RWPE2 (cell line): ENCODE measurements at places on chromosomes 1 and 21.

GRCh38 chr1:2988256-2988655 lies 33.0 kb upstream of the ACTRT2 start:
- DNase-seq = peak; percentile 34

- DNase-seq = no peak
These were observed 116.5 kb downstream of the SMYD2 start for GRCh38 chr1:214397497-214397896.

- DNase-seq = no peak
These were observed 13.6 kb upstream of the DISP3 start for GRCh38 chr1:11465307-11465706.

GRCh38 chr1:240441669-240442068 lies 170.3 kb downstream of the GREM2 start:
- no peak for DNase-seq

GRCh38 chr1:29290414-29290985 lies 54.2 kb downstream of the PTPRU start:
- DNase-seq = no peak

DNA sequence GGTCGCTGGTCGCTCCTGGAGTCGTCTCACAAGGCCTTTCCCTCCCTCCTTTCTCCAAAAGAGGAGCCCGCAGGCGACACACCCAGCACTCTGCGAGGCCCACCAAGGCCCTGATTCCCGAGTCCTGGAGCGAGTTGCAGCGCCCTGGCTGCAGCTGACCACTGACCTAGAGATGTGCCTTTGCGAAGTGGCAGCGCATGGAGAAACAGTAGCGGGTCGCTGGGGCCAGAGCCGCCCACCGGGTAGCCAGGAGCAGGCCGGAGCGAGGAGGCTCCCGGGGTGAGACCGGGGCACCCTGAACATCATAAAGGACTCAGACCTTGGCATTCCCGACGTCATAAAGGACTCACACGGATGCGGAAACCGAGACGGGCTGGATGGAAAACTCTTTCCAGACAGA lies 10.3 kb upstream of the NBPF11 start:
- peak; percentile 42 for DNase-seq

DNA sequence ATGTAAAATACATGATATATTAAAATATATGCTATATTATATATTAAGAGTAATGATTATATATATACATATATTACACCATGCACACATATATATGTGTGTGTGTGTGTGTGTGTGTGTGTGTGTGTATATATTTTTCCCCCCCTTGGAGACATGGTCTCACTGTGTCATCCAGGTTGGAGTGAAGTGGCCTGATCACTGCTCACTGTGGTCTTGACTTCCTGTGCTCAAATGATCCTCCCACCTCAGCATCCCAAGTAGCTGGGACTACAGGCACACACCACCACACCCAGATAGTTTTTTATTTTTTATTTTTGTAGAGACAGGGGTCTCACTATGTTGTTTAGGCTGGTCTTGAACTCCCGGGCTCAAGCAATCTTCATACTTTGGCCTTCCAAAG lies 54.4 kb upstream of the RBM34 start:
- no peak for DNase-seq

GRCh38 chr1:205306929-205307566 lies 14.5 kb downstream of the NUAK2 start:
- no peak for DNase-seq

DNA sequence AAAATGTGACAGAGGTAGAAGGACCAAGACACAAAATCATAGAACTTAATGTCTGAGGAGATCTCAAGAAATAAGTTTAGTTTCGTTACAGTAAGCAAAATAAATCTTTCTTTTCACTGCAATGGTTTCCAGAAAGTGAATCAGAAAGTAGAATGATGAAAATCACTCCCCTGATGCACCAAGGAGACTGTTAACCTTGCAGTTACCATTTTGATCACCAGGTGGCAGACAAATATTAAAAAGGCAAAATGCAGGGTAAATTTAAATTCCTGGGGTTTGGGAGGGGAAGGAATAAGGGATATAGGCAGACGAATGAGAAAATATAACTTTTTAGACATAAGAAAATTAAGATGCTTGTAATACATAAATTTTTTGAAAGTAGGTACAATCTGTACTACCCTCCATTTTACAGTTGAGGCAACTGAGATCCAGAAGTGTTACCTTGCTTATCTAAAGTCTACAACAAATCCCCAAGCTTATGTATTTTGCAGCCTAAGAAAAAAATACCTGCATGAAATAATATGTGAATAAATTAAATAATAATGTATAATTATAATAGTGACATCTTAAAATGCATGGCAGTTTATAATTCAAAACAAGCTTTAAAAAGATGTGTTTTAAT lies 253.2 kb downstream of the CRB1 start:
- no peak for DNase-seq

- no peak for DNase-seq
These were observed 35.9 kb upstream of the KIF21B start for GRCh38 chr1:201059401-201059800.

DNA sequence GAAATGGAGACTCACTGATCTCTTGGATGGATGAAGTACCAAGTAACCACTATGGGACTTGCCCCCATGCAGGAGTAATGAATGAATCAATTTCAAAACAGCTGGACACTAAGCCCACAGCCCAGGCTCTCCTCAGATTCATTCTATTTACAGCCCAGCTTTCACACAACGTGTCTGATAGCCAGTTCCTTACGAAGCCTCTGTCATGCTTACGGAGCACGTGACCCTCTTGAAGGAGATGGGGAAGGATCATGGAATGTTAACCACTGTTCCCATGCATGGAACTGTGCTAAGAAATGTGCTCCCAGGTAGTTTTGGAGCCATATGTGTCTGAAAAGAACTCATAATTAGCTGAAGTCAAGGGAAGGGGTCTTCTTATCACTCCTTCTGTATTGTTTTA lies 124.1 kb downstream of the KIF26B start:
- DNase-seq = no peak

DNA sequence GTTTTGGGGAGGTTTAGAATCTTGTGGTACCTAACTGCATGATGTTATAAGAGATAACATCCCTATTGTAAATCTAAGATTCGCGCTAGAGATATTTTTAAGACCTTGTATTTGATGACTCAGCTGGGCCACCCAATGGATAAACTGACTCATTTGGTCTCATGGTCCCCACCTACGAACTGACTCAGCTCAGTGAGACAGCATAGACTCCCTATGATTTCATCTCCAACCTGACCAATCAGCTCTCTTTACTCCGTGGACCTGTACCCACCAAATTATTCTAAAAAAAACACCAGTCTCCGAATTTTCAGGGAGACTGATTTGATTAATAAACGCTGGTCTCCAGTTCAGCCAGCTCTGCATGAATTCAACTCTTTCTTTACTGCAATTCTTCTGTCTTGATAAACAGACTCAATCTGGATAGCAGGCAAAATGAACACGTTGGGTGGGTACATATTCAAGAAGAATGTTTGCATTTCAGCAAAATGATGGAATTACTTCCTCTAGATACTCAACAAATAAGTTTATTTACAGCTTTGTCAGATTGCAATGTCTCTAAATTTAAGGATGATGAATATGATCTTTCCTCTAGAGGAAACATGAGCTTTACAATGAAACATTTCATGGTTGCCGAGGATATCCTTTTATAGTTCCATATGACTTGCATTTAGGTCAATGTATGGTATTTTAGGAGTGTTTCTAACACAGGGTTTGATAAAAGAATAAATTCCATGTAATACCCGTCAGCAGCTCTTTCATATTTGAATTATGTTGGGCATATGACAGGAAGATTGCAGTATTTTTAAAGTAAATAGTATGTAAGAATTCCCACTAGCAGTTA lies 516.6 kb upstream of the RGS18 start:
- DNase-seq = no peak

DNA sequence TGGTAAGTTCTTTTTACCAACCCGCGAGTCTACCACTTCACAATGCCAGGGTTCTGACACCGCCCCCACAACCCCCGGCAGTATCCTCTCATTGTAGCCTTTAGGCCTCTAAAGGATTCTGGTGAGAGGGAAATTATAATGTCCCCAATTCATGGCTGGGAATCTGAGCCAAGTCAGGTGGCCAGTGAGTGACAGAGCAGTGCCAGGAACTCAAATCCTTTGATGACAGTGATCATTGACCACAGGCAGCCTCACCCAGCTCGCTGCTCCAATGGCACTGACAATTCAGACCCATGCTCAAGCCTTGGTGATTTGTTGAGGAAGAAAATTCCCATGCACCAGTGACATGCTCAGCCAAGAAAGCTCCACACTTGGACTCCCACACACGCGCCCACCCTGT lies 63.4 kb upstream of the CSF1 start:
- DNase-seq = no peak

DNA sequence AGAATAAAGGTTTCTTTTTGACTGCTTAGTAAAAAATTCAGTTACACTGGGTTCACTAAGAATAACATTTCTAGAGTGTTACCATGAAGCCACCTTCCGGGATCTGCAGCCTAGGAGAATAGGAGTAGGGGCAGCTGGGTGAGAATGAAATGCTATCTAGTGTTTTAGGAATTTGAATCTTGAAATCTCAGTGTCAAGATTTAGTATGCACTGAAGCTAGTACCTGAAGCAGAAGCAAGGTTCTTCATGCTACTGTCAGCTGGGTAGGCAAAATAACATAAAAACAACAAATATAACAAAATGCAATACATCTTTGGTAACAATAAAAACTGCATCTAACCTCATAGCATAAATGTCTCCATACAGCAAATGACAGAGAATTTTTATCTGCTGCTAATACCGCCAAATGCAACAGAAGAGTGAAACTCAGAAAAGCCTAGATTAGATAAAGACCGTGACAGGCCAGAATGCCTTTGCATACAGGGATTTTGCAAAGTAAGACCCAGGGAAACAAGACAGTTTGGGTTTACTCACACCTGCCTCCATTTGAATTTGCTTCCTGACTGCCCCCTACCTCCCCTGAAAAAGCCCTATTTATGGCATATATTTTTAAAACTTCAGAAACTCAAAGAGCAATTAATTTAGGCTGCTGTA lies 58.2 kb downstream of the GADD45A start:
- no peak for DNase-seq

GRCh38 chr21:26826801-26827200 lies 18.4 kb downstream of the ADAMTS1 start:
- DNase-seq = no peak

DNA sequence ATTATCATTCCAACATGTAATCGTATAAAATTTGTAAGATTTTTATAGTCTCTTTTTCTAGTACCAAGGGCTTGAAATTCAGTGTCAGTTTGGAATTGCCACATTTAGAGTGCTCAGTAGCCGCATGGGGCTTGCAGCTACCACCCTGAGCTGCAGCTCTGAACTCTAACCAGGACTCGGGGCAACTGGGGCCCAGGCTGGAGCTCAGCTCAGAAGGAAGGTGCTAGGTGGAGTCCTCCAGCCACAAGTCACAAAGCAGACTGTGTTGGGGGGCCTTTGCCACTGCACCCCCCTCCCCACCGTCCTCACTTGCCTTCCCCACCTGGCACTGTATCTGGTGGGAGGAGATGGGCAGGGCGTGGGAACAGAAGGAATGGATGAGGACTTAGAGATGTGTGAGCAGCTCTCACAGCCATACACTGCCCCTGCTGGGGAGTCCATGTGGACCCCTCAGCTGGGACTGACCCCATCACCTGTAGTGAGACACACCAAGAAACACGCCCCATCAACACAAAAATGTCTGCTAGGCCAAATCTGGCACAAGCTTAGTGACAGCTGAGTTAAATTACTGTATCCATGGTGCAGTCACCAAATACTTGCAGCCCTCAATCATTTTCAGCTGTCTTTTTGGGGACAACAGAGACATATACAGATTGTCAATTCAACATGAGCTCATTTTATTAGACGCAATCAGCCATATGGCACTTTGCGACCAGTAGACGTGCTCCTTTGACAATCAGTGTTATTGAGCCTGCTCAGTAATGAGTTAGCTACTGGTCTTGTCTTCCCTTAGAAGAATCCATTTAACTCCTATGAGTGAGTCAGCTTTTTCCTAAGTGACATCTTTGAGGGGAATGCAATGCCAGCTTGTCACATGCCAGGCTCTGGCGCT lies 241.7 kb upstream of the RAB4A start:
- DNase-seq = no peak

GRCh38 chr21:41426676-41427404 lies 801 bp downstream of the MX1 start:
- DNase-seq = no peak

DNA sequence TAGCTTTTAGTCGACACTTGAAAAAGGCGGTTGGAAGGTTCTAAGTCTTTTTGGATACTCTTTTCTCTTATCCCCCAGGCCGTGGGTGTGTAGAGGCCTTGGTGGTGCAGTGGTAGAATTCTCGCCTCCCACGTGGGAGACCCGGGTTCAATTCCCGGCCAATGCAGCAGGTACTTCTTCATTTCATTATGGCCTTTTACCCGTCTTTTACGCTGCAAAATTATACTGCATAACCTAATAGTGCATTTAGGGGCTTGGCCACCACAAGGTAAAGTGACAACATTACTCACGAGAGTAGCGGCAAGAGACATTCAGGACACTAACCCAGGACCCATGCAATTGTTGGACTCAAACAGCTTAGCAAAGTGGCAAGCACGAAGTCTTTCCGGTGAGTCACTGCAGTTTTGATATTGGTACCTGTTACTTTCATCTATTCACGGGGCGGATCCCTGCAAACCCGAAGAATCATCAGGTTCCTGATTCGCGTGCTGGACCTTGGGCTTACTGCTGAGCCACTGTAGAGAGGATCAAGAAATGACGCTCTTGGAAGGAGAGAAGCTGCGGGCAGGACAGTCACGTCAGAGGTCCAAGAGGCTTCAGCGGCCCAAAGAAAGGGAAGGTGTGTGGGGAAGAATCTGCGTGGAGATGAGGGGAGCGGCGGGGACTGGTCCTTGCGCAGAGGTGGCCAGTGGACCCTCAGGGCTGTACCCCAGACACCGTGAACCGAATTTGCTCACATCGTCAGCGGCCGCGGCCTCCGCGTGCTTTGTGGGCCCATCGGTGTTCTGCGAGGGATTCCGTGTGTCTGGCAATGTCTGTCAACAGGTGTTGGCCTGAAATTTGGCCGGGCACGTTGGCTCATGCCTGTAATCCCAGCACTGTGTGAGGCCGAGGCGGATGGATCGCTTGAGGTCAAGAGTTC lies 12.9 kb upstream of the RNU1-4 start:
- DNase-seq = peak; percentile 81

- DNase-seq = no peak
These were observed 50.0 kb downstream of the BEND5 start for GRCh38 chr1:48726557-48727215.

DNA sequence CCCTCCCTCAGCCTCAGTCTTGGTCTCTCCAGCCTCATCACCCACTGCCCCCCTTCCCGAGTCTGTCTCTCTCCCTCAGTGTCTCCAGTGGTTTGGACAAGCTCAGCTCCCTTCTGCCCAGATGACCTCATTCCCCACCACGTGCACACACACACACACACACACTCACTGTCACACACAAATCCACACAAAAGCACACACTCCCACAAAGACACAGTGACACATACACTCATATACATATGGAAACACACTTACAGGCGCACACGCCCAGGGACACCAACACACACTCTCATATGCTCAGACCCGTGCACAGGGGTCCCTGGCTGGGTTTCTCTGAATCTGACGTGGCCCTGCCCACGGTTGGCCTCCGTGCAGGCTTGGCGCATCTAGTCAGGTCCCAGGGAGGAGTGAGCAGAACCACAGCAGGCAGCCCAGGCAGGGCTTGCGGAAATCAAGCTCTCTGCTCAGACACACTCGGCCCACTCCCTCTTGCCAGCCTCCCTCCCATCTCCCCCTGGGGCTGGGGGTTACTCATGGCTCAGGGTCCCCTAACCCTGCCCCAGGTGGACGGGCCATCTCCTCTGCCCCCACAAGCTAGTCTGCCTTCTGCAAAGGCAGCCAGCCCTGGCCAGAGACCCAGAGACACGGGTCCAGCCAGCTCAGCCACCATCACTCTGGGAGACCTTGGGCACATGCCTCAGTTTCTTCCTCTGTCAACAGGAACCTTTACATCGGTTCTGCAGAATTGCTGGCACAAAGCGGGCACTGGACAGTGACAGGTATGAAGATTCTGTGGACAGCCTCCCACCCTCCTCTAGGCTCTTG lies 38.5 kb upstream of the FAM131C start:
- peak; percentile 43 for DNase-seq
